Fibroblast of the aortic adventitia (primary cell): ENCODE measurements at places on chromosomes 7 and 10. TPM values are rescaled to one million over a fixed set of nuclear protein-coding genes. Genes with fewer than 3 reads are reported as not detected.
A peak's percentile ranks its signal among the peaks of the same experiment; 100 is the strongest.

GRCh38 chr7:73706126-73707044 lies 13.1 kb downstream of the STX1A start:
- no peak for DNase-seq

DNA sequence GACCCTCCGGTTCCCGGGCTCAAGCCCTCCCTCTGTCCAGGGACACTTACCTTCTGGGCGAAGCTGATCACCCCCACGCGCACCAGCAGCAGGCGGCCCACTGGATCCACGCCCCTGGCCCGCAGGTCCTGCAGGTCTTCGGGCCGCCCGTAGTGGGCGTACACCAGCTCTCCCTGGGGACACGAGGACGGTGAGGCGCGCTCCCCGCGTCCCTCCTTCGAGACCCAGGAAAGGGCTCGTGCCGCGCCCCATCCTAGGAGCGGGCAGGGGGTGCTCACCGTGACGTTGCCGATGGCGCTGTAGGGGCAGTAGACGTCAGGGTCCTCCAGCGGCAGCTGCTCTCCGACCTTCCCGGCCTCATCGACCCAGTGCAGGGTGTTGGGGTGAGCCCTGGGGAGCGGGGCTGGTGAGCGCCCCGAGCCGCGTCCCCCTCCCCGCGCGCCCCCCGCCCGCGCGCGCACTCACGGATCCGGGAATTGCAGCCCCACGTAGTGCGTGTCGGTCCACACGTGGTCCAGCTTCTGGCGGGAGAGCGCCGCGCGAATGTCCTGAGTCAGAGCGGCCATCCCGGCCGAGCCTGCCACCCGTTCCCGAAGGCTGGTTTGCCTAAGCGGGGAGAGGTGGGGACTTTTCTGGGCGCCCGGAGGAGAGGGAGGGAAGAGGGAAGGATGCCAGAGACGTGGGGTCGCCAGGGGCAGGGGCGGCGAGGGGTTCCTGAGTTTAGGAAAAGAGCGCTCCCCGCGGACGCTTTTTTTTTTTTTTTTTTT lies 8.2 kb downstream of the TFR2 start:
- DNase-seq = no peak

DNA sequence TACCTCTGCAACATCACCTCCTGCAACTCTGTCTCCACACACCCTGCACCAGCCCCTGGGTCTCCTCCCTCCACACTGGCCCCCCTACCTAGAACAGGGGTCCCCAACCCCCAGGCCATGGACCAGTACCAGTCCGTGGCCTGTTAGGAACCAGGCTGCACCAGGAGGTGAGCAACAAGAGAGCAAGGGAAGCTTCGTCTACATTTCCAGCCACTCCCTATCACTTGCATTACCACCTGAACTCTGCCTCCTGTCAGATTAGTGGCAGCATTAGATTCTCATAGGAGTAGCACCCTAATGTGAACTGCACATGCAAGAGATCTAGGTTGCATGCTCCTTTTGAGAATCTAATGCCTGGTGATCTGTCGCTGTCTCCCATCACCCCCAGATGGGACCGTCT lies 108.8 kb upstream of the WDR11 start:
- no peak for DNase-seq

DNA sequence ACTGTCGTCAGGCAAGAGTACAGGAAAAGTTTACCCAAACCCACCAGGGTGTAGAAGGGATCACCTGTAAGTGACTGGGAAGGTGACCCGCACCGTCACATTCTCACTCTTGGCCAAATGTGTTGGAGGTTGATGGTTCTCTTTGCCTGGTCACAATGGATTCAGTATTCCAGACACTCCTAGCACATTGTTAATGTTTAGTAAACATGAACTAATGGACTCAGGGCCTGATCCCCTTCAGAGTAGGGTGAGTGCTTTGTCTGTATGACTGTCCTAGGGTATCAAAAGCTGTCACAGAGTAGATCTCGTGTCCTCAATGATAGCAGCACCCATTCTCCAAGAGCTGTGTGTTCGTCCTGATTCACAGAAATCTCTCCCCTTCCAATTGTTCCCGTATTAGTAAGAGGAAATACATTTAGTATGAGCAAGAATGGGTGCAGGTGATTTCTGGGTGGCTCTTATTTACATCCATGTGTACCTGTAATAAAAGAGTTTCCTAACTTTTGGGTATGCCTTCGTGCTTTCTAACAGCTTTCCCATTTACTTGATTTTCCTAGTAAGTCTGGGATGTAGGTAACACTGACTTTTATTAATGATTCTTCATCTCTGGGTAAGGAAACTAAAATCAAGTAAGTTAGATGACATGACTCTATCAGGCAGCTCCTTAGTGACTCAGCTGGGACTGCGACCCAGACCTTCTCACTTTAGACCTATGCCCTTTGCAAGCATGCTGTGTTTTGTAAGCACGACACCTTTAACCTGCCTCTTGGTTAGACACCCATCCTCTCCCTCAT lies 4.7 kb downstream of the EEPD1 start:
- DNase-seq = no peak

- peak; percentile 21 for DNase-seq
Measured at GRCh38 chr7:118169146-118169545, 14.8 kb upstream of the LSM8 start.

DNA sequence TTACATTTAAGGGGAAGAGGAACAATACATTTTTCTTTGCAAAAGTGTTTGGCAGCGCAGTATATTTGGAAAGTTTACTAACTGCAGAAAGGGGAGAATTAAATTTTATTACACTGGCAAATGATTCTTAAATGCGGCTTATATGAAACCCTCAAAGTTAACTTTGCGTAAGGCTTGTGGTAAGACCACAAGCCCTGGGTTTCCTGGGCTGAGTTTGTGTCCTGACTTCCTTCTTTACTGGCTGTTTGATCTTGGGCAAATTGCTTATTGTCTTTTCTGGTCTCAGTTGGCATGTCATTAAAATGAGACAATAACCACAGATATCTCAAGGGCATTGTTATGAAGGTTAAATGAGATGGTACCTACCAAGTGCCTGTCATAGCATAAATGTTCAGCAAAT lies 106.8 kb downstream of the GLRX3 start:
- no peak for DNase-seq

DNA sequence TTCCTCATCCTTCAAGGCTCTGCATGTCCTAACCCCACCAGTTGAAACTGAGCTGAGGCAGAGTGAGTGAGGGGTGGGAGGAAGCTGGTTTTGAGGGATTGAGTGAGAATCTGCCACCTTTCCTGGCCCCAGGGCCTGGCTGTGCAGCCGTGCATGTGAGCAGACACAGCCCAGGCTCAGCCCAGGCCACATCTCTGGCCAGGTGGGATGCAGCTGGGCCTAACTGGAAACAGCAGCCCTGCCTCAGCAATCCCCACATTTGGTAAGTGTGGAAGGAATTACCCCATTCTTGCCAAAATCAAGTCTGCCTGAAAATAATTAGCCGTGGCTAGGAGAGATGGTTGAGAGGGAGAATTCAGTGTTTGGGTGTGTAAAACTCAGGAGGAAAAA lies 116.6 kb downstream of the NEURL1 start:
- no peak for DNase-seq

DNA sequence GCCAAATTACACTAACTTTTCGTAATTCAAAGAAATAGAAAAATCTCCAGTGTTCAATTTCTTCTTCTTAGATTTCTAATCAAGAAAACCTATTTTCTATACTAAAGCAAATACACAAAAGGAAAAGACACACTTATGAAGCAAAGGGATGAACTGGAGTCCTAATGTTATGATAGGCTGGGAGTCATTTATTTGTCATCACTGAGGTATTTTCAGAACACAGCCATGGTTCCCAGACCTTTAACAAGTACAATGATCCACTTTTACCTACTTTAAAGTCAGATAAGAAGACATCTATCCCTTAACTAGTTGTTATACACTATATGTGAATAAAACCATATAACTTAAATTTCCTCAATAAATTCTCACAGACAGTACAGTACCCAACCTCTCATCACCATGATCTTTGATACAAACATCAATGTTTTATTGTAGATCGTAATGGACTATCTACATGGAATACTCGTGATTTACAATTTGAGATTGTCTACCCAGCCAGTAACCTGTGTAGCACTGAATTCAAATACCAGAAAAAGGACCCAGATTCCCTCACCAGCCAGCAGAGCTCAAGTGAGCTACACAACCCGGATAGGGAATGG lies 12.5 kb downstream of the ASNS start:
- DNase-seq = no peak

LBX1 gene
- 0.08 TPM in 1 of 2 replicates, not detected in the other for total RNA-seq

PDLIM1 gene
- 13.5 and 30.0 TPM in 2 replicates for total RNA-seq

AQP1 gene
- 2.8 and 4.5 TPM in 2 replicates for total RNA-seq

H2BK1 gene
- not detected in 2 replicates for total RNA-seq

PITX3 gene
- total RNA-seq = not detected in 2 replicates
